ENCODE measurements at places on chromosomes 13 and 19. TPM values are rescaled to one million over a fixed set of nuclear protein-coding genes. Genes with fewer than 3 reads are reported as not detected.

- DNase-seq: no peak
Measured at GRCh38 chr13:101155920-101156319, 260.4 kb downstream of the NALCN start.

- DNase-seq: no peak
Measured at GRCh38 chr13:77094773-77095172, 67.8 kb upstream of the FBXL3 start.

Gene PRR19
- polyA plus RNA-seq: 0.25 TPM

DNA sequence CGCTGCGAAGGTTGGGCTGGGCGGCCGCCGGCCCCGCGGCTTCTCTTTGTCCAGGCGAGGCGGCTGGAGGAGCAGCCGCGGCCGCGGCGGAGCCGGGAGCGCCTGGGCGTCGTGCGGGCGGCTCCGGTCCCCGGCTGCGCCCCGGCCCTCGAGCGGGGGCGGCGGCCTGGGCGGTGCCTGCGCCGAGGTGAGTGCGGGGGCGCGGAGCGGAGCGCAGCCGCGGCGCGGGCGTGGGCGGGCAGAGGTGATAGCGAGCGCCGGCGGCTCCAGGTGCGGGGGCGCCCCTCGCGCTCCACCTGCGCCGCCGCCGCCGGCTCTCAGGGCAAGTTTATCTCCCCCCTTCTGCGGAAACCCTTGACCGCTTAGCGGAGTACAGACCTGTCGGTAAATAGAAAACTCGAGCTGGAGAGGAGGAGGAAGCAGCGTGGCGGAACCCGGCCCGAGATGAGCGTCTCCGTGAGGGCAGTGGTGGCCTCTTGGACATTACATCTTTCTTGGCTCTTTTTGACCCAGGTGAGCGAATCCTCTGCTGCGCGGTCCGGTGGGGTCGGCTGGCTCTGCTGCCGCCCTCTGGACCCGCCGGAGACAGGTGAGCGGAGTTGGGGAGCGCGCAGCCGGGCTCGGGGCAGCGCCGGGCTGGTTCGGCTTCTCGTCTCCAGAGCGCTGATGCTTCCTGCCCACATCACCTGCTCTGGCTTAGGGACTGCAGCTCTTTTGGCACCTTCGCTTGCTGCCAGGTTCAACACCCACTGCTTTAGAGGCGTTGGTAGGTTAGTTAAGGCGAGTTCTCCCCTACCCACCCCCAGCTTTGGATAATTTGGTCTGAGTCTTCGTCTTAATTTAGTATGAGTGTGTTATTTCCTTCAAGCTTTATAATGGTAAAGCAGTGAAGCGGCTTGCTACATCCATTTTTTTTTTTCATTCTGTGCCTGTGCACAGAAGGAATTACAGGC lies at the start of gene MTUS2:
Gene MTUS2 (plus strand): TSS at position 241 of the 953 bp plus-strand sequence.
- no peak for DNase-seq

DNA sequence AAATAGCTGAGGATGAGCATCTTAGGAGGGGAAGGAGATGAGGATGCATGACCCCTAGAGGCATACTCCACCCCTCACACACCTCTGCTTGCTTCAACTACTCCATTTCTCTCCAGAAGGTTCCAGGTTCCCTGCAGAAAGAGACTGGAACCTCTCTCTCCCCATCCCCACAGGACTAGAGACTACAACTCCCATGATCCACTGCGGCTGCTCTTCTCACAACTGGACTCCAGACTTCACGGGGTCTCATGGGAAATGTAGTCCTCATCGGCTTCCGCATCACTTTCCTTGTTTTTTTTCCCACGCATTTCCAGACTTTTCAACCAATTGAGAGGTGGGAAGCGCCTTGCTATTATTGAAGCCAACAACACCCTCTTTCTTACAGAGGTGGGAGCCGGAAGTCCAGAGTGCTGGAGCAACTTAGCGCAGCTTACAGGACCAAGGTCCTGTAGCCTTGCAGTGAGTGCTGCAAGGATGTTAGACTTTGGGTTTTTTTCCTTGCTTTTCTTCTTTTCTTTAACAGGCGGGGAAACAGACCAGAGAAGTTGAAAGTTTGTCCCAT lies 13.9 kb upstream of the CACNG6 start:
- peak; percentile 84 for DNase-seq

DNA sequence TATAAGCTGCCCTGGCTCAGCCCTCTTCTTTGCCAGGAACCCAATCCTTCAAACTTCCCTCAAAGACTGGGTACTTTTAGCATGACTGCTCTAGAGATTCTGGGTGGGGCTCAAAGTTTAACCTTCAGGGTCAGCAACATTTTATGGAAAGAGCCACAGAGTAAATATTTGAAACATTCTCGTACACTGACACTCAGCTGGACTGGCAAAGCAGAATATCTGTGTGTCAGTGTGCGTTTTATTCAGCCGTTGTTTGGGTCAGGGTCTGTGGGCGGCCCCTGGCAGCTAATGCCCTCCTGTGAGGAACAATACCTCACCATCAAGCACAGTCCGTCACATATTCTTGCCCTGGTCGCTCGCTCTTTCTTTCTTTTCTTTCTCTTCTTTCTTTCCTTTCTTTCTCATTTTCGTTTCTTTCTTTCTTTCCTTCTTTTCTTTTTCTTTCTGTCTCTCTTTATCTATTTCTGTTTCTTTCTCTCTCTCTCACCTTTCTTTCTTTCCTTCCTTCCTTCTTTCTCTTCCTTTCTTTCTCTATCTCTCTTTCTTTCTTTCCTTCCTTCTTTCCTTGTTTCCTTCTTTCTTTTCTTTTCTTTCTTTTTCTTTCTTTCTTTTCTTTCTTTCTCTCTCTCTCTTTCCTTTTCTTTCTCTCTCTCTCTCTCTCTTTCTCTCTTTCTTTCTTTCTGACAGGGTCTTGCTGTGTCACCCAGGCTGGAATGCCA lies 10.7 kb downstream of the DPRX start:
- no peak for DNase-seq

DNA sequence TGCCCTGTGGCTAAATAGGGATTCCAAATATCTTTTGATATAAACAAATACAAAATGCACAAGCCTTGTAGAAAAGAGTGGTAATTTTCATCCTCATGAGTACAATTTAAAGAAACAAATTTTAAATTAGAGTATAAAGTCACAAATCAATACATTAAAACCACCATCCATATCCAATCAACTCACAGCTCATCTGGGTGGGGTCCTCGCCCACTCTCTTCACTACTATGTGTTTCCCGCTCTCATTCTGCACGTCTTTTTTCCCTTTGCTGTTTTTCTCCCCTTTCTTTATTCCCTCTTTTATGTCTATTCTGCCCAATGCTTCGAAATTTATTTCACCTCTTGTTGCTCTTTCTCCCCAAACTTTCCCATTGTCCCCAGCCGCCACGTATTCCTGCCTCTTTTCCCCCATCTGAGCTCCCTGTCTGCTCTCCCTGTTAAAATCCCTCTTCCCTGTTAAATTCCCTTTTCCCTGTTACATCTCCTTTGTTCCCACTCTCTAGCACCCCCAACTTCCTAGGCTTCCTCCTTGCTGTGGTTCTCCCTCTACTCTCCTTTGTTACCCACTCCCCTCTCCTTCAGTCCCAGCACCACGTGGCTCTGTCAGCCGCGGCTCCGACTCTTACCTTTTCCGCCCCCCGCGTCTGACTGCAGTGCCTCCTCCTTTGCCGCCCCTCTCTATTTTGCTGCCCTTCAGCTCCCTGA lies 1.3 kb downstream of the ZNF616 start:
- peak; percentile 3 for DNase-seq

DNA sequence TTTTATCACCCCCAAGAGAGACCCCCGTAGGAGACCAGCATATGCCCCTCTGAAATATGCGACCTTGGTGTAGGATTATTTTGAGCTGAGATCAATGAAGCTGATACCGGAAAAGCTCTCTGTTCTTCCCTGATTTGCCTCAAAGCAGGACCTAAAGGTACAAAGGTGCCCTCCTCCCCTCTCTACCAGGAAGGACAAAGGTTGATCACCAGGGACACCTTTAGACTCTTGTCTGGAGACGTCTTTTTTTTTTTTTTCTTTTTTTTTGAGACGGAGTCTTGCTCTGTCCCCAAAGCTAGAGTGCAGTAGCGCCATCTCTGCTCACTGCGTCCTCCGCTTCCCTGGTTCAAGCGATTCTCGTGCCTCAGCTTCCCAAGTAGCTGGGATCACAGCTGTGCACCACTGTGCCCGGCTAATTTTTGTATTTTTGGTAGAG lies 792 bp upstream of the PEX11G start:
- DNase-seq: no peak

DNA sequence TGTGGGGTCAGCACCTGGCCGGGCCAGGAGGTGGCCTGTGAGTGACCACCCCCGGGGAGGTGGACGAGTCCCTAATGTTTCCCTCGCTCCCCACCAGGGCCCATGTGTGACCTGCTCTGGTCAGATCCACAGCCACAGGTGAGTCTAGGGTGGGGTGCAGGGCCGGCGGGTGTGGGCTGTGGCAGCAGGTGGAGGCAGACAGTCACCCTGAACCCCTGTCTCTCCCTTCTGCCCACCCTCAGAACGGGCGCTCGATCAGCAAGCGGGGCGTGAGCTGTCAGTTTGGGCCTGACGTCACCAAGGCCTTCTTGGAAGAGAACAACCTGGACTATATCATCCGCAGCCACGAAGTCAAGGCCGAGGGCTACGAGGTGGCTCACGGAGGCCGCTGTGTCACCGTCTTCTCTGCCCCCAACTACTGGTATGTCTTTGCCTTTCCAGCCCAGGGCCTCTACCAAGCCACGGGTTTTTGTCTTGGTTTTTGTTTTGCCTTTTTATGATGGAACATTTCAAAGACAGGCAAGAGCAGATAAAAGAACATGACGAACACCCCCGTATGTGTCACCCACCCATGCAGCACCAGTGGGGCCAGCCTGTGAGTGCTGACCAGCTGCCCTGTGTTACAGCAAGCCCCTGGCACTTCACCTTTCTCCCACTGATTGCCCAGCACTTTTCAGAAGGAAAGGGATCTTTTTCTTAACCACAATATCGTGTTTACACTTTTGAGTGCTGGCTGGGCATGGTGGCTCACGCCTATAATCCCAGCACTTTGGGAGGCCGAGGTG lies 24.9 kb downstream of the CCDC8 start:
- DNase-seq: no peak

Gene ARHGAP45
- polyA plus RNA-seq: 137 TPM

- no peak for DNase-seq
Measured at GRCh38 chr13:42153199-42154113, 105.0 kb downstream of the DGKH start.

GRCh38 chr13:35995136-35995535 lies 136.0 kb downstream of the DCLK1 start:
- DNase-seq: no peak

GRCh38 chr13:41491436-41491835 lies 34.1 kb downstream of the RGCC start:
- peak; percentile 50 for DNase-seq

DNA sequence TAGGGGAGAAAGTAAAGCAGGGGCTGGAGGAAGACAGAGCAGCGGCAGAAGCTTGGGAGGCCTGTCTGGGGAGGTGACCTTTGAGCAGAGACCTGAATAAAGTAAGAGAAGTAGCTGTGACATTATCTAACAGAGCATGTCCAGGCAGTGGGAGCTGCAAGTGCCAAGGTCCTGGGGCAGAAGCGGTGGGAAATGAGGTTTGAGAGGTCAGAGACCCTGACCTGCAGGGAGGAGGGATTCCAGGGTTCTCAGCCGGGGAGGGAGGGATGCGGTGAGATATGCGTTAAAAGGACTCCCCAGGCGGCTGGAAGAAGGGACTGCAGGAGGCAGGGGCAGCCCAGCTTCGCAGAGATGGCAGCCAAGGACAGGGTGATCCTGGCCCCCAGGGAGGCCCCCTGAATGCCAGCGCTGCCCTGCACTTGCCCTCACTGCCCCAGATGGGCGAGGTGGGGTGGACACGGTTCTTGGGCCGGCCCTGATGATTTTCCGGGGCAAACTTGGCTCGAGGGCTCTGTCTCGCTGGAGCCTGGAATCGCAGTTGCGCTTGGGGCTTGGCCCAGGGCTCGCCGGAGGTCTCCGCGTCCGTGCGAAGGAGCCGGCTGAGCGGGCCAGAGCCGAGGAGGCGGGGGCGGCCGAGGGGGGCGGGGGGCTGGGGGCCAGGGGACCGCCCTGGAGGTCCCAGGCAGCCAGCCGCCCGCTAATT lies 3.2 kb downstream of the CRLF1 start:
- DNase-seq: peak; percentile 8

- peak; percentile 9 for DNase-seq
Measured at GRCh38 chr13:33349986-33350826, 64.7 kb upstream of the STARD13 start.

GRCh38 chr19:10915130-10916091 lies 13.0 kb downstream of the YIPF2 start:
- no peak for DNase-seq

DNA sequence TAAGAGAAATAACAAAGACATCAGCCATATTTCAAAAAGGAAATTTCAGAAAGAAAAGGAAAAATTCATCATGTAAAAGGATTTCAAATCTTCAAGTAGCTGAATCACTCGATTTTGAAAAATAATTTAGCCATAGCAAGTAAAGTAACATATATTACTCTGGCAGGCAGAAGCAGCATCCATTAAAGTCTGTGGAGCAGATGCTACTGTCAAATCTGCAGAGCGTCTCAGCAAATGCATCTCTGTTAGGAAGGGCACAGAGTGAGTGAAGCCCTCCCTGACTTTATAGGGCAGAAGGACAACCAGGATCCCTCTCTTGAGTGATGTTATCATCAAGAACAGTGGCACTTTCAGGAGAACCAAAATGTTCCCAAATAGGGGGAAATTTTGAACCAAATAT lies 445.5 kb downstream of the EFNB2 start:
- no peak for DNase-seq

Gene GPI
- polyA plus RNA-seq: 81.2 TPM

Gene MUC16
- not detected for polyA plus RNA-seq

DNA sequence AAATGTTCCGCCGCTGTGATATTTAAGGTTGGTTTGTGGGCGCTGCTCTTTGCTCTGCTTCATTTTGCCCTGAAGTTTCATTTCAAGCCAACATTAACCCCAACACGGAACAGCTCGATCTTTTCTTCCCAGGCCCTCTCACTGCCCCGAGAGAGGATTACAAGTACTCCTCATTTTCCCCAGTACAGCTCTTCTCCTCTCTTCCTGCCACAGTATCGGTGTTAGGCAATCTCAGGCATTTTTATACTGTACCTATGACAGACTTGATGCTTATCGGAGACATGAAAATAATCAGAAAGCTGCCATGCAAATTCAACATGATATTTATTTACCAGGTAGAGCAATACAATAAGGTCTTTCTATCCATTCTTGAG lies 1.3 kb upstream of the EDNRB start:
- no peak for DNase-seq

Gene KANK3
- polyA plus RNA-seq: 0.04 TPM

Gene JAK3
- polyA plus RNA-seq: 13.8 TPM

DNA sequence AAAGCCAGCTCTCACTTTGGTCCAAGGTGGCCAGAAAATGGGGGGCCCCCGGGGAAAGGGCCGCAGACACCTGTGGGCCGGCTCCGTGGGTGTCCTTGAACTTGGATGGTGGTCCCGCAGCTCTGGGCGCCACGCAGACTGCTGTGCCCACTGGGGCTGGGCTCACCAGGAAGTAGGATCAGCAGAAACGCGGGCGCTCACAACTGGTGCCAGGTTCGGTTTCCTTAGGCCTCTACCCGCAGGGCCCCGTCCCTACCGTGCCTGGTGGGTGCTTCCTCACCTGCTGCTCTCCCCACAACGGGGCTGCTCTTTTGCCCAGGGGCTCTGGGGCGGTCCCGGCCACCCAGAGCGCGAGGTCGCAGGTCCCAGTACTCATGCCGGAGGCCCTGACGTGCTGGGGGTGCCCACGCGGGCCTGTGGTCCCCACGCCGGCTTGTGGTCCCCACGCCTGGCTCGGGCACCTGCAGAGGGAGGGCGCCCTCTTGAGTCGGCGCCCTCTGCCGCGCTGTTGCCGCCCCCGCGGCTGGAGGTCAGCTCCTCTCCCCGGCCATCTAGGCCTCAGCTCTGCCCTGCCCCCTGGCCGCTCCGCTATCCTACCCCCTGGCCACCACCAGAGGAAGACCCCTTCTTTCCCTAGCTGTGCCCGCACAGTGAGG lies 1303.6 kb downstream of the UQCRFS1 start:
- no peak for DNase-seq

Gene ZSCAN5A
- 5.3 TPM for polyA plus RNA-seq

- DNase-seq: no peak
Measured at GRCh38 chr19:42279155-42279901, 10.3 kb downstream of the CIC start.

Measured in CD14-positive monocyte (primary cell).